KBM-7 (cell line): ENCODE measurements at places on chromosomes 11 and 22.

DNA sequence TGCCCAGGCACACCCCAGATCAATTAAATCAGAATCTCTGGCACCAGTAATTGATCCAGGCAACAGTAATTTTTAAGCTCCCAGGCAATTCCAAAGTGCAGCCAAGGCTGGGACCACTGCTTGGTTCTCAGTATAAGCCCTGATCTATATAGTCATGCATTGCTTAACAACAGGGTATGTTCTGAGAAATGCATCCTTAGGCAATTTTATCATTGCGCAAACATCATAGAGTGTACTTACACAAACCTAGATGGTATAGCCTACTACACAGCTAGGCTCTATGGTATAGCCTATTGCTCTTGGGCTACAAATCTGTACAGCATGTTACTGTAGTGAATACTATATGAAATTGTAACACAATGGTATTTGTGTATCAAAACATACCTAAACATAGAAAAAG lies 651 bp upstream of the C11orf42 start:
- no peak for DNase-seq

DNA sequence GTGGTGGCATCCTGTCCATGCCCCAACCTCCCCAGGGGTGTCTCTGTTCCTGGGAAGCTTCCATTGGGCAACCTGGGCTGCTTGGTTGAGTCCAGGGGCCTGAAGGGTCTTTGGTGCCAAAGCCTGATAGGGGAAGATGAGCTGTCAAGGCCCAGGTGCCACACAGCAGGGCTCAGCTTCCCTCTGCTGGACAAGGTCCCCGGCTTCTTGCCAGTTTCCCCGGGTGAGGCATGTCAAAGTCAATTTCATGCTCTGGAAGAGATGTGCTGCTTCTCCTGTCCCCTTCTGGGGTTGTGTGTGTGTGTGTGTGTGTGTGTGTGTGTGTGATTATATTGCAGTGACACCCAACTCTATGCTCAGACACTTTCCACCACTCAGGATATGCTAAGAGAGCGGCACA lies 26.9 kb downstream of the TP53I11 start:
- no peak for DNase-seq

GRCh38 chr11:131178596-131178995 lies 191.8 kb upstream of the NTM start:
- DNase-seq, result no peak

GRCh38 chr22:36546092-36546804 lies 17.3 kb upstream of the EIF3D start:
- peak; percentile 86 for DNase-seq

GRCh38 chr11:68574308-68574707 lies 110.0 kb upstream of the GAL start:
- no peak for DNase-seq

DNA sequence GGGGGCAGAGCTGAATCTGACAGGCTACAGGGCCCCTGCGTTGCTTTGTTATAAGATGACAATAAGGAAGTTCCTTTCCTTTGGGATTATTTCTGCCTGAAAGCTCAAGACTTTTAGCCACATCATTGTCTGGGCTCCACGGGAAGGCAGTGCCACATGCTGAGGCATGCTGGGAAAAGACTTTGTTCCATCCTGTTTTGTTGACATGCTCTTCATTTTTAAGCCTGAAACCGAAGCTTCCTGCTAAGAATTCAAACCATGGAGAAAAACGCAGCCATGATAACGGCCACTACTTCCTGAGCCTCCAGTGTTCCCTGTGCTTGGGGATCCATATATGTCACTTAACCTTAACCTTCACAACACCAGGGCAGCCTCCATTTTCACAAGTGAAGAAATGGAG lies 5.5 kb upstream of the TCF20 start:
- no peak for DNase-seq
